ENCODE measurements at places on chromosomes 5 and 9. TPM values are rescaled to one million over a fixed set of nuclear protein-coding genes. Genes with fewer than 3 reads are reported as not detected.
A peak's percentile ranks its signal among the peaks of the same experiment; 100 is the strongest.

The JAKMIP2 gene
- 0.98 TPM for total RNA-seq

The SLC31A2 gene
- total RNA-seq = 3.4 TPM

The WDR31 gene
- 2.9 TPM for total RNA-seq

The IFNB1 gene
- 1.2 TPM for total RNA-seq

The LHX2 gene
- total RNA-seq = not detected

The PGM5 gene
- total RNA-seq = not detected

The S1PR3 gene
- total RNA-seq = 0.38 TPM

The SLCO4C1 gene
- total RNA-seq = 0.24 TPM

The UBE2D2 gene
- total RNA-seq = 286 TPM

The PCDHB11 gene
- total RNA-seq = not detected

The FRRS1L gene
- not detected for total RNA-seq

The FST gene
- 0.10 TPM for total RNA-seq

GRCh38 chr9:101487443-101487840 lies 46.2 kb upstream of the RNF20 start:
- no peaks in the 10 kb centered on the region for H3K36me3 ChIP-seq
- DNase-seq = no peak
- H3K4me3 ChIP-seq = peak overlapping the region; percentile 9
- peaks cover 64% of the 10 kb centered on the region for H3K27me3 ChIP-seq
- no peak overlapping the region for H3K27ac ChIP-seq

- no peak overlapping the region for H3K27ac ChIP-seq
- H3K36me3 ChIP-seq = no peaks in the 10 kb centered on the region
- H3K4me1 ChIP-seq = peaks cover 1% of the 10 kb centered on the region
- no peak for DNase-seq
- no peaks in the 10 kb centered on the region for H3K27me3 ChIP-seq
Observed at GRCh38 chr5:53917826-53918225, 357.4 kb downstream of the NDUFS4 start.

DNA sequence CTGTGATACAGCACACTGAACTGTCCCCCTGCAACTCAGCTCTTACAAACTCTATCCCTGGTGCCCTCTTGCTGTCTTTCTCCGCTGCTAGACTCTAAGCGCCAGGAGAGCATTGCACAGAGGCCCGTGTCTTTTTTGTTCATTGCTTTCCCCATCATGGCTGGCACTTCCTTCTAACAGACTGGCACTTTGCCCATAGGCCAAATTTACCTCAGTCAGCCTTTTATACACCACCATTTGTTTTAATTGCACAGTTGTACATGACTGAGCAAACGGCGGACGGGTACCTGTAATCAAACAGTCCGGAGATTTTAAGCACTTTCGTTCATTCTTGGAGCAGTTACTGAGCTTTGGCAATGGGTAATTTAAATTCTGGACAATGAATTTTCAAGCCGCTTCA lies 102.2 kb upstream of the CLINT1 start:
- no peaks in the 10 kb centered on the region for H3K4me1 ChIP-seq
- DNase-seq = no peak
- H3K27me3 ChIP-seq = peaks cover 4% of the 10 kb centered on the region
- H3K4me3 ChIP-seq = no peak overlapping the region
- no peak overlapping the region for H3K27ac ChIP-seq
- H3K36me3 ChIP-seq = no peaks in the 10 kb centered on the region

GRCh38 chr5:56440871-56441740 lies 208.0 kb upstream of the ANKRD55 start:
- no peak overlapping the region for H3K27ac ChIP-seq
- no peak overlapping the region for H3K4me3 ChIP-seq
- no peak for DNase-seq
- H3K4me1 ChIP-seq = peaks cover 4% of the 10 kb centered on the region
- H3K36me3 ChIP-seq = no peaks in the 10 kb centered on the region

- peaks cover 4% of the 10 kb centered on the region for H3K36me3 ChIP-seq
- H3K4me3 ChIP-seq = no peak overlapping the region
- H3K27me3 ChIP-seq = no peaks in the 10 kb centered on the region
- peaks cover 10% of the 10 kb centered on the region for H3K4me1 ChIP-seq
- no peak for DNase-seq
Observed at GRCh38 chr9:114446036-114446435, 58.3 kb upstream of the AKNA start.

GRCh38 chr5:81181576-81182316 lies 51.4 kb upstream of the CKMT2 start:
- peaks cover 8% of the 10 kb centered on the region for H3K4me1 ChIP-seq
- no peak for DNase-seq
- no peak overlapping the region for H3K27ac ChIP-seq
- no peaks in the 10 kb centered on the region for H3K36me3 ChIP-seq
- no peaks in the 10 kb centered on the region for H3K27me3 ChIP-seq

DNA sequence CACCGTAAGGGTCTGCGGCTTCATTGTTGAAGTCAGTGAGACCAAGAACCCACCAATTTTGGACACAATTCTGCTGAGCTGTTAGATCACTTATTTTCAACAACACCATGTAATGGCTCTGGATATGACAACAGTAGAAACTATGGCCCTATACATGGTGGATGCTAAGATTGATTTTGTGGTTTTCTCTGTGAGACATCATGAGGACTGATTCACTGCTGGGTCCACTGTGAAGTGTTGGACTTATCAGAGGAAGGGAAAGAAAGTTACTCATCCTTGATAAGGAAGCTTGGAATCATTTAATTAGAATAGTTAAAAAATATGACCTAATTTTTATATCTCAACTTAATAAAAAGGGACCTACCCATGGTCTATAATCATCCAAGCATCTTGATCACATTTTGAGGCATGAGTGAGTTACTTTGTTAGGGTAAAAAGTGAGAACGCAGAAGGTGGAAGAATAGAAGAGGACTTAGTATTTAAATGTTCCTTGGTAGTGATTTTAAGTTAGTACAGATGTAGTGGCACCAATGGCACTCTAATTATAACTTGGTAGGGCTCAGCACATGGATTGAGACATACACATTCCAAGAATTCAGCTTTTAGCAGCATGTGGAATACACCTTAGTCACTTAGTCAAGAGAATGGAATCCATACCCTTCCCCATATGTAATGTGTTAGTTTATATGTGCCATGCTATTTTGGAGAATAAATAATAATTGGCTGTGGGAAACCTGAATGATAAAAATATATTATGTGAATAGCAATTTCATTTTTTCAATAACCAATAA lies 123.5 kb upstream of the CD180 start:
- peaks cover 2% of the 10 kb centered on the region for H3K4me1 ChIP-seq
- no peaks in the 10 kb centered on the region for H3K27me3 ChIP-seq
- no peak overlapping the region for H3K4me3 ChIP-seq

- no peak overlapping the region for H3K27ac ChIP-seq
- DNase-seq = no peak
- no peaks in the 10 kb centered on the region for H3K4me1 ChIP-seq
- H3K4me3 ChIP-seq = no peak overlapping the region
Observed at GRCh38 chr5:148070621-148071020, 6.8 kb downstream of the SPINK5 start.

DNA sequence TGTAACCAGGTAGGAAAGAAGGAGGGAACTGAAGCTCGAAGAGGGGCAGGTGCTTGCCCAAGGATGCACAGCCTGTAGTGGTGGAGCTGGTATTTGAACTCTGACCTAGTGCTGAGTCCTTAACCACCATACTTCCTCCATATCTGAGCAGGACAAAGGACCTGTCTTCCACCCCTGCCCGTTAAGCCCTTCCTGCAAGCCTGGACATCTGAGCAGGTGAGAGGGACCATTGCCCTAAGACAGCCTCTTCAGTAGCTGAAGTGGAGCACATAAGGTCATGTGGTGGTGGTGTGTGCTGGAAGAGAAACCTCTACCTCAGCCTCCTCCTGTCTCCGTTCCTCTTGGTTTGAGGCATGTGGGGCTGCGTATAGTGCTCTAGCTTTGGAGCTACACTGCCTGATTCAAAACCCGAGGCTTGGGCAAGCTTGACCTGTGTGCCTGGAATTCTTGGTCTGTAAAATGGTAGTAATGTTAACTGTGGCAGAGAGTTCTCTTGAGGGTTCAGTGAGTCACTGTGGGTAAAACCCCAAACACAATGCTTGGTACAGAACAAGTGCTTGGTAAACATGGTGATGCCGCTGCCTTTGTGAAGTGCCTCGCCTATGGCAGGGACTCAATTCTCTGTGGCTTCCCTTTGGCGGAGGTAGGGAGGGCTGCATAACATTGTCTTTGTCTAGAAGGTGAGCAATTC lies 7.4 kb downstream of the GALNT10 start:
- no peaks in the 10 kb centered on the region for H3K27me3 ChIP-seq
- DNase-seq = peak; percentile 71
- peak overlapping the region; percentile 79 for H3K27ac ChIP-seq
- H3K36me3 ChIP-seq = peaks cover 14% of the 10 kb centered on the region
- H3K4me3 ChIP-seq = peak overlapping the region; percentile 30
- peaks cover 49% of the 10 kb centered on the region for H3K4me1 ChIP-seq

GRCh38 chr9:109986521-109986991 lies 206.6 kb downstream of the PALM2AKAP2 start:
- DNase-seq = no peak
- no peaks in the 10 kb centered on the region for H3K36me3 ChIP-seq
- H3K27ac ChIP-seq = no peak overlapping the region

DNA sequence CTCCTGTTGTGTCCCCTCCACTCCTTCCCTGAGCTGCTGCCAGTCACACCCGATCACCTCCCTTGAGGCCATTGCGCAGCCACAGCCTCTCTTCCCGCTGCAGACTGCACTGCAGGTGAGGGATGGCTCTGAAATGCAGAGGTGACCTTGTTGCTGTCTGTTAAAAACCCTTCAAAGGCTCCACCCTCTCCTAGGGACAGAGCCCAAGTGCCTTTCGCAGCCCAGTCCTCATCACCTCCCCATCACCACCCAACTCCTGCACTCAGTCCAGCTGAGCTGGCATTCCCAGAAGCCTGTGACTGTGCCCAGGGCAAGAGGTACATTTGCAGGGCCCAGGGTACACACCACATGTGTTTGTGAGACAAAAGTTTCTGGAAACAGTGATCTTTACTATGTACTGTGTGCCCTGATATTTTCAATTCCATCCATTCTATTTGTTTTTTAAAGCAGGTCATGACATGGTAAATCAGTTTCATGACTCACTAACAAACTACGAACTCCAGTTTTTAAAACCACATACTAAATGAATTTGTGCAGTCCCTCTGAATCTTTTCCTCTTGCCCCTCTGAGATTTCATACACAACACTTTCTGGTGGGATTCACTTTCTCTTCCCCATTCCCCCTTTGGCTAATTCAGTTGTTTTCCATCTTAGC lies 73.0 kb upstream of the SPOCK1 start:
- no peaks in the 10 kb centered on the region for H3K4me1 ChIP-seq
- no peaks in the 10 kb centered on the region for H3K36me3 ChIP-seq
- no peak overlapping the region for H3K27ac ChIP-seq
- DNase-seq = no peak
- H3K4me3 ChIP-seq = no peak overlapping the region
- H3K27me3 ChIP-seq = peaks cover 19% of the 10 kb centered on the region

- no peak for DNase-seq
- H3K27ac ChIP-seq = no peak overlapping the region
- H3K4me3 ChIP-seq = no peak overlapping the region
- peaks cover 7% of the 10 kb centered on the region for H3K4me1 ChIP-seq
- peaks cover 30% of the 10 kb centered on the region for H3K27me3 ChIP-seq
Observed at GRCh38 chr5:10304932-10305331, 2.8 kb downstream of the CMBL start.

GRCh38 chr5:168055141-168055683 lies 236.2 kb upstream of the WWC1 start:
- H3K27me3 ChIP-seq = no peaks in the 10 kb centered on the region
- H3K36me3 ChIP-seq = no peaks in the 10 kb centered on the region
- H3K27ac ChIP-seq = no peak overlapping the region
- no peak overlapping the region for H3K4me3 ChIP-seq
- no peaks in the 10 kb centered on the region for H3K4me1 ChIP-seq

DNA sequence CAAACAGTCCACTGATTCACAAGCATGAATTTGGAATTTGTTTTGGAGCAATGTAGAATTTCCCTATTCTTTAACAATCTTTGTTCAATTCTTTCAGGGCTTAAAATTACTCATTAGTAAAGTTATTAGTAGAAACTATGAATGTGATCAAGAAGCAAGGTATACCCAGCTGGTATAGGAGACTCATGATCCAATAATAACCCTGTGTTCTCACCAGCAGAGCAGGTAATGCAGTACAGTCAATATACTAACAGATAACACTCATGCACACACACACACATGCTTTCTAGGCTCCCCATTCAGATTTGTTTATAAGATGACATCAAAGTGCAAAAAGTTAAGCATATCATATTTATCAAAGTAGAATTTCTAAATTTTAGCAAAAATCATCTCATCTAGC lies 445.2 kb downstream of the ELAVL2 start:
- no peak overlapping the region for H3K27ac ChIP-seq
- H3K36me3 ChIP-seq = no peaks in the 10 kb centered on the region
- H3K4me1 ChIP-seq = no peaks in the 10 kb centered on the region
- no peaks in the 10 kb centered on the region for H3K27me3 ChIP-seq

Data from activated naive CD8-positive, alpha-beta T cell treated with anti-CD3 and anti-CD28 coated beads for 36 hours (primary cell).